GOT3 (cell line): ENCODE measurements at places on chromosomes 1 and 21.

- no peak for DNase-seq
These were observed 283.4 kb downstream of the PTPRU start for GRCh38 chr1:29519788-29520110.

GRCh38 chr1:147640553-147641165 lies 29.7 kb downstream of the ACP6 start:
- no peak for DNase-seq

- DNase-seq = peak; percentile 20
These were observed 26.8 kb downstream of the CCN1 start for GRCh38 chr1:85607126-85607920.

DNA sequence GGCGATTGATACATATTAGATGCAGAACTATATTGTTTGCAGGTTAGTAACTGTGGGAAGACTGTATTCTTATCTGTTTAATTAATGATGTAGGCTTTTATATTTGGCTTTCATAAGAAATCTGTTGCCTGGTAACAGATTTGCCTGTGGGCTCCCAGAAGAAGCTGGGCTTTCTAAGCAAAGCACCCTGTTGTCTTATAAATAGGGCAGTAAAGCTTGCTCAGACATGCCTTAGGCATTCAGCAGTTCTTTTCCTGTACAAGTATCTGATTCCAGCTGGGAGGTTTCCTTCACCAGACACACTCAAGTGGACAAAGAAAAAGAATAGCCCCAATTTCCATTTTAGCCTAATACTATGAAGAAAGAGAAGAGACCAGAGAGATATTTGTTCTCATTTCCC lies 524.0 kb downstream of the LRRIQ3 start:
- no peak for DNase-seq

DNA sequence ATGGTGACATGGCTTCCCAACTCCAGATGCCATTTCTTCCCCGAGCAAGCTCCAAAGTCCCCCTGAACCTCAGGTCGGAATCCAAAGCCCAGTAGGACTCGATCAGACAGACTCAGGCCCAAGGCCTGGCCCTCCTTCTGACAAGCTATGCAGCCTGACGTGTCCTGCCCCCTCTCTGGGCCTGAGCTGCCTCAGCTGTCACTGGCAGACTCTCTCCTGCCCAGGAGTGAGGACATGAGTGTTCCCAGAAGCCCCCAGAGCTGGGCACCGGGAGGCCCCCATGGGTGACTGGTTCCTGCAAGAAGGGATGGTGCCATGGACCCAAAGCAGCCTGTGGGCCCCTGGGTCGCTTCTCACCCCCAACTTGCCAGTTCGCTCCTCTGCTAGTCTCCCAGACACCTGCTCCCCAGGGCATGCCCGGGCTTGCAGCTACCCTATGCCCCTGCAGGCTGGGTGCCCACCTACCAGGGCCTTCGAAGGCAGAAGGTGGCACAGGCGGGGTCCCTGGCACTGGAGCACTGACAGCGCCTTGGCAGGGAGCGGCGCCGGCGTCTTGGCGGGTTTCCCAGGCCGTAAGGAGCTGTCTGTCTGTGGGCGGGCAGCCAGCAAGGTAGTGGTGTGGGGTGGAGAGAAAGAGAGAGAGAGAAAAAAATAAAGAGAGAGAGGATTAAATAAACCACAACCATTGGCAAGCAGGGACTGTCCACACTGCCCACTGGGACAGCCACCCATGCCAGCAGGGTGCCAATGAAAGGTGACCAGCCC lies 2.3 kb downstream of the EDN2 start:
- DNase-seq = no peak
